ENCODE measurements at places on chromosomes 1 and 21.

- DNase-seq = no peak
These were observed 18.2 kb downstream of the CEP104 start for GRCh38 chr1:3838788-3839187.

- peak; percentile 31 for DNase-seq
These were observed 9.3 kb downstream of the IFI44 start for GRCh38 chr1:78658901-78659300.

- DNase-seq = no peak
These were observed 1.4 kb downstream of the DVL1 start for GRCh38 chr1:1347663-1348419.

GRCh38 chr1:64246294-64246917 lies 43.0 kb downstream of the UBE2U start:
- peak; percentile 47 for DNase-seq

DNA sequence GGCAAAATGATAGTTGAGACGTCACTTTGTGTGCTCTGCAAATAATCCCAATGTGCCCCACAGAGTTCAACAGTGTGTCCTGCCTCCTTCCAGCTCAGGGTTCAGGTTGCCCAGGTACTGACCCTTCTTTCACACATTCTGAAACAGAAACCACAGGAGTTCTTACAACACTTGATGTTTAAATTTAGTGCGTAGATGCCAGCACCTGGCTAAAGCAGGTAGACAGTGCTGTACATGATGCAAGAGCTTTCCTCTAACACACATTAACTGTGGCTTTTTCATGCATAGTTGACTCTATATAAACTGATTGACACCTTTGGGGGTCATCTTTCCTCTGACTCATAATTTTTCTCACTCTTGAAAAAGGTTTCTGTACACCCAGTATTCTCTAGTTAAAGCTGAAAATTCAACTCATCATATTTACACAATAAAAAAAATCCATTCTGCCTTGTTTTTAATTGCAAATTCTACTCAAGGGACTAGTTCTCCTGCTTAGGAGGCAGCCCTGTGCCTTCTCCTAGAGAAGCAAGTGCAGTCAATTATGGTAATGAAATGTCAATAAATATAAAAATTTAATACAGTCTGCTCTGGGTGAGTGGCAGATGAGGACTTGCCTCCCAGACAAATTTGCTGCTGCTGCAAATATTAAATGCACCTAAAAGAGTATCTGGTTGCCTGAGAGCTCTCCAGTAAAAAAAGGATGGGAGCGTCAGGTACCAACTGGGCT lies 91.4 kb downstream of the NR5A2 start:
- DNase-seq = no peak

DNA sequence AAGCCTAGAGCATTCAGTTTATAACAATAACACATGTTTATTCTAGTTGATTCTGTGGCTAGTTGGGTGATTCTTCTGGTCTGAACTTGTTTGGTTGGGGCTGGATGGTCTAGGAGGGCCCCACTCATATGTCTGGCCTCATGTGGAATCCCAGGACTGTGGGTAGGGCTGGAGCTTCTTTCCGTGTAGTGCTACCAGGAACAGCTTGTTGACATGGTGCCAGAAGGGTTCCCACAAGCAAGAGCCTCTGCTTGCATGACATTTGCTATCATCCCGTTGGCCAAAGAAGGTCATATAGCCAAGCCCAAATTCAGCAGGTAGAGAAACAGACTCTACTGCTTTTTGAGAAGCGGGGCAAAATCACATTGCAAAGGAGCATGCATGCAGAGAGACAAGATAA lies 67.6 kb upstream of the PPP2R5A start:
- DNase-seq = no peak

DNA sequence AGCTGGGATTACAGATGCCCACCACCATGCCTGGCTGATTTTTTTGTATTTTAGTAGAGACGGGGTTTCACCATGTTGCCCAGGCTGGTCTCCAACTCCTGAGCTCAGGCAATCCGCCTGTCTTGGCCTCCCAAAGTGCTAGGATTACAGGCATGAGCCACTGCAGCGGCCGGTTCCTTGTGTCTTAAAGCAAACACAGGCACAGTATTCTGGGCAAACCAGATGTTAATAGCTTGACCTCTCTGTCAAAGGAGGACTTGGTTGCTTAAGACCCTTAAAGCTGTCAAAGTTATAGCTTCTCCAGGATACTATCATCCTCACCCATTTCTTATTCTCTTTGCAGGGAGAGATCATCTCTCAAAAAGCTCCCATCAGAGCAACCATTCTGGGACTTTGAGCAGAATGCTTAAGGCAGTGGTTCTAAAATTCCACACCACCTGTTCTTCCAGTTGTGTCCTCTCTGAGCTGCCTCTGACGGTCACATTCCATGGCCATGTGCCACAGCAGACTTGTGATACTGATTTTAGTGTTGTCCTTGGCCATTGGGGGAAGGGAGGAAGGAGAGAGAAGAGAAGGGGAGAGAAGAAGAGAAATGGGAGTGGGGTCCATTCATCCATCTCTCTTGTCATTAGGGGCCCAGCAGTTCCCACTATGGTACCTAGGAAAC lies 81.8 kb downstream of the PBX1 start:
- no peak for DNase-seq

GRCh38 chr1:184035719-184036516 lies 1.6 kb downstream of the COLGALT2 start:
- DNase-seq = no peak

- peak; percentile 58 for DNase-seq
These were observed 34.4 kb downstream of the WLS start for GRCh38 chr1:68197891-68198290.

DNA sequence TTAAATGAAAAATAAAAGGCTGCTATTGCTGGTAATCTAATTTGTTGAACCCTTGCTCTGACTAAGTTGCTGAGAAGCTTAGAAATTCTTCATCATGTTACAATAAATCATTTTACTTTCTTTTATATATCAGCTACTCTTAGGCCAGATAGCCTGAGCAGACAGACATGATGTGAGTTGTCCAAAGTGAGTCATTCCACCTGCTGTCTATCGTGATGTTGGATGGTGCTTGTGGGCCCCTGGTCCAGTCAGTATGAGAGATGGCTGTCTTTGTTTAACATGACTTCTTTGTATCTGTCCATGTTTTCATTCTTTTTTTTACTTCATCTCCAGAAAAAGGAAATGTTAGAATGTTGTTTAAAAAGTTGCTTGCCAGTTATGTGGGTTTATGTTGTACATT lies 188.8 kb downstream of the ADGRL2 start:
- peak; percentile 10 for DNase-seq

- peak; percentile 54 for DNase-seq
These were observed 18.3 kb downstream of the SPATA21 start for GRCh38 chr1:16418823-16419425.

DNA sequence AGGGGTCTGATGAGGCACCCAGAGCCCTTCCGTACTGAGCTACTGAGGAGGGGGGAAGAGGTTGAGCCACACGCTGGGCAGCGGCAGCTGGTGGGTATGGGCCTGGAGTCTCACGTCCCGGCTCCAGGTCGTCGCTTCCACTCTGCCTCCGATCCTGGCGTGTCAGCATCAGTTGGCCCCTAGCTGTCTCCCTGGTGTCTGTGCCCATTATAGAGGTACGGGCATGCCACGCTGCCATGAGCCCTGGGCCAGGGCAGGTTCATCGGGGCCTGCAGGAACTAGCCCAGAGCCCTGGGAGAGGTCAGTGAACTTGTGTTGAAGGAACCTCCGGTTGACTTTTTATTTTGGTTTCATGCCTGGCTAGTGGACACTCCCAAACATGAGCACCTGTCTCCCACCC lies 18.2 kb downstream of the COQ8A start:
- DNase-seq = no peak

DNA sequence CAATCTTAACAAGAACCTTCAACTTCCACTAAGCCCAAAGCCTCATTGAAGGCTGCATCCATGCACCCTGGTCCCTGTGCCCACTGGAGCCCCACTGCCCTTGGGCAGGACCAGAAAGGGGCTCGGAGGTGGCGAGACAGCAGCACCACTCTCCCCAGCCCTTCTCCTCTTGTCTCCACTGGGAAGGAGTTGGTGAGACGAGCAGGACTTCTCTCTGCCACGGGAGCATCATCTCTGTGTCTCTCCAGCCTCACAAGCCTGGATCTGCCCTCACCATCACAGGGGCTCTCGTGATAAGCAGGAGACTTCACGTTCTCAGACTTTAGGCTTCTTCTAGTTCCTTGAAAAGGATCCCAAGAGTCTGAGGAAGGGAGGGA lies 7.2 kb upstream of the ETV3L start:
- no peak for DNase-seq

GRCh38 chr1:65230731-65231481 lies 78.4 kb upstream of the DNAJC6 start:
- DNase-seq = no peak

GRCh38 chr1:16905868-16906702 lies 10.3 kb downstream of the RNU1-2 start:
- peak; percentile 46 for DNase-seq

- no peak for DNase-seq
These were observed 7.5 kb downstream of the TRAPPC10 start for GRCh38 chr21:44019568-44019958.

- no peak for DNase-seq
These were observed 32.1 kb downstream of the AK2 start for GRCh38 chr1:33004613-33005012.

DNA sequence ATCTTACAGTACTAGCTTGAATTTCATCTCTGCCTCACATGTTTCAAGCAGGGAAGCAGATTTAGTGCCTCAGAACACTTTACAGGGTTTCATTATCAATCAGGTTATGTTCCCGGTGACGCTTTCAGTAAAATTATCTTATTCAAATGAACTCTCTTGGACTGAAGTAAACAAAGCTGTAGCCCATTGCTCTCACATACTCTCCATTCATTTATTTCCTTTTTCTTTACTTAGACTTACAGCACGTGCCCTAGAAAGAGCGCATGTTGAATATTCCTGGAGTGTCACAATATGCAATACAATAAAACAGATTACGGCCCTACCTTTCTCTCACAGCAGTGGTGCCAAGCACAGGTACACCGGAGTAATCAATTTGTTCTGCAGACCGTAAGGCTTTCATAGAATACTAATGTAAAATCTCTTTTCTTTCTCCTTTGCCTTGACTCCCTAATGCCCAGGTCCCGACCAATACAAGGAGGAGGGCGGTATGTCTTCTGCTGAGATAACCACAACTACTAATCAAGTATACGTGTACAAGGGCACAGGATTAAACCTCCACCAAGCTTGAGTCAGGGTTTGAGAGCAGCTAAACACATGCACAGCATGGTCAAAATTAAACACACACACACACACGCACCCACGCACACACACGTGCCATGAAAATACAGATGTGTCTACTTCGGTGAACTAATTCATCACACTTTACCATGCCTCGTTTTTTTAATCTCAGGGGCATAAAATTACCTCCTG lies 62.8 kb downstream of the NRIP1 start:
- peak; percentile 61 for DNase-seq

DNA sequence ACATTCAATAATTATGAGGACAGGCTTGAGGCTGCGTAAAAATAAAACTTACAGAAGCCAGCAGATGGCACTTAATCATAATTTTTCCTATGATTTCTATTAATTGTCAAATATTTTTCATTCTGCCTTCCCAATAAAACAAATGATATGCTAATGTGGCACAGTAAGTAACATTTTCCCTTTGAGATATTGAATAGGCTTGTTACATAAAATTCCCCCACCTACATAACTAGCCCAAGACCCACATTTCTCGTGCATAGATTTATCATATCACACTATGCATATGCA lies 55.4 kb upstream of the PTGFRN start:
- no peak for DNase-seq

GRCh38 chr1:168348146-168348709 lies 67.6 kb downstream of the TBX19 start:
- no peak for DNase-seq

DNA sequence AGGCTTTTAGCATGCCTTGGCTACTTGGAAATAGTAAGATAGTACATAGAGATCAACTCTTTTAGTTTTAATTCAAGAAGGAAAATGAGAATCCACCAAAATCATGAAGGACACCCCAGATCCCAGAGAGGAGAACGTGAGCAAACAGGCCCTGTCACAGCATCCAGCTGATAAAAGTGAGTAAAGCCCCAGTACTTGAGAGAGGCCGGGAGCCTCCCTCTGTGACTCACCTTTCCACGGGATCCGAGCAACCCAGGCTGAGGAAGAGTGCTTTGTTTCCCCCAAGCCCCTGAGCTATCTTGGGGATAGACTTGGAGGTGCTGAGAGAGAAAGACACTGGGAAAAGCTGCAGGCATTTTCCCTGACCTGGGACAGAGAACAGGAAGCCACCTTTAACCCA lies 238.6 kb downstream of the DUSP10 start:
- DNase-seq = peak; percentile 31

DNA sequence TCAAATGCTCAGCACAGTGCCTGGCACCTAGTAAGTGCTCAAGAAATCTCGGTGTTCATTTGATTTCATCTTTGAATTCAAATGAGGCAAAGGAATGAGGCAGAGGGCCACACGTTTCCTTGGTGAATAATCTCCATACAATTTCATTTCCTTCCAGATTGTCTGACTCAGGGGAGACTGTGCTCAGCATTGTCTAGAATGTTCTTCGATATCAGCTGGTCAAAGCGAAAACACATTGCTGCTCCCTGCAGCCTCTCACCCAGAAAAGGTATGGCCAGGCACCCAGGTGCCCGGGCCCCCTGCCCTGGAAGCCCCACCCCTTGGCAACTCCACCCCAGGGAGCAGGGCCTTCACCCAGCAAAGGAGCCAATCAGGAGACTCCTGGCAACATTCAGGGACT lies 55.8 kb downstream of the FBXO2 start:
- DNase-seq = peak; percentile 10

- DNase-seq = no peak
These were observed 224.1 kb downstream of the COL11A1 start for GRCh38 chr1:102884238-102884637.

- DNase-seq = no peak
These were observed 45.2 kb downstream of the H3-3A start for GRCh38 chr1:226107471-226108460.

- no peak for DNase-seq
These were observed 7.8 kb downstream of the CAPZB start for GRCh38 chr1:19477284-19478249.

DNA sequence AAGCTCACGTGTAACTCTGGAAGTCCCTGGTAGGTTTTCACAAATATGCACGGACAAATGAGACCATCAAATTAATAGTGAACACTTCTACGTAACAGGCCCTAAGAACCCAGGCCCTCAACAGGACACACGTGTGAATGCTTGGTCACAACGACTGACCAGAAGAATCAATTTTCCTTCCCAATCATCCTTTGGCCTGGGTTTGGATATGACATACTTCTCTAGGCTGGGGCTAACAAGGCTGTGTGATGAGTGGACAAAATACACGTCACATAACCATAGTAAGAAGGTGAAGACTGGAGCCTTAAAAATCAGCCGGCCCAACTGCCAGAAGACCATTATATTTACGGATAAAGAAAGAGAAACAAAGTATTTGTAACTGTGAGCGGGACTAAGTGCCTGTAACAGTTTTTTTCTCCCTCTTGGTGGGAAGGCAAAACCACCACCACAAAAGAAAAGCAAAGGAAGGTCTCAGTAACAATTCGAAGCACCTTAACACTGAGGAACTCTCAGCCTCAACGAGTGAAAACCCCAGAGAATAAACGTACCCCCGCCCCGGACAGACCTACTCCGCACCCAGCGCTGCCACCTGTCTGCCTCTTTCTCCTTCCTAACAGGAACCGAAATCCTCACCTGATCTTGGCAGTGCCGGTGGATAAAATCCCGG lies 450 bp downstream of the SDE2 start:
- peak; percentile 37 for DNase-seq

Data from amniotic epithelial cell (primary cell).